ENCODE measurements at places on chromosomes 6 and 20.

- DNase-seq: no peak
Measured at GRCh38 chr6:85041376-85041775, 277.0 kb upstream of the TBX18 start.

- DNase-seq: no peak
Measured at GRCh38 chr6:1724124-1724523, 114.4 kb downstream of the FOXC1 start.

DNA sequence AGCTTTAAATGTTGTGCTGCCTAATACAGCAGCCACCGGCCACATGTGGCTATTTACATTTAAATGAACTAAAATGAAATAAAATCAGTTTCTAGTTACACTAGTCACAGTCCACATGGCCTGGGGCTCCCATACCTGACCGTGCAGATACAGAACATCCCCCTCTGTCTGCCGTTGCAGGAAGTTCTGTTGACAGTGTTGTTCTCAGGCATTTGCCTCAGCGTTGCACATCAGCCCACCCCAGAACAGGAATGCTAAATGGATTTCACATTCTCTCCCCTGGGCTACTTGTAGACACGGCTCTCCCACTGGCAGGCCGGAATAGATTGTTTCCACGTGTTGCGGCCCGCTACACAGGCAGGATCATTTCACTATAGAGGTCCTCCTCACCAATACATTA lies 26.3 kb downstream of the JAG1 start:
- DNase-seq: no peak

DNA sequence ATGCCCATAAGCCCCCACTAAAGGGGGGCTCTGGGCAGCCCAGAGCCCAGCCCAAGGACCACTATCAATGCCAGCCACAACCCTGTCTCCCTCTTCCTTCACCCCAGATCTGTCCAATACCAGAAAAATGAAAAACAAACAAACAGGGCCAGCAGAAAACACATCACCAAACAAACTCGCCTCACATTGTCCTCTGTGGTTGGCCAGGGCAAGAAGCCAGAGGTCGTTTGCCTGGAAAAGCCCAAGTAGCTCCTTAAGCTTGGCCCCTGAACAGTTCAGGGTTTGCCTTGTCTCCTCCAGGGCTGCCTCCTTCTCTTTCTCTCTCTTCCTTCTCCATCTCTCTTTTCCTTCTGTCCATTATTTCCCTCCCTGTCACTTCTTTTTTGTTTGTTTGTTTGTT lies 10.1 kb upstream of the SCUBE3 start:
- DNase-seq: no peak

- DNase-seq: no peak
Measured at GRCh38 chr6:24140591-24140990, 14.6 kb downstream of the NRSN1 start.

- DNase-seq: no peak
Measured at GRCh38 chr6:68040312-68040778, 594.7 kb upstream of the ADGRB3 start.

- DNase-seq: no peak
Measured at GRCh38 chr6:35955970-35956369, 35.1 kb upstream of the SRPK1 start.

DNA sequence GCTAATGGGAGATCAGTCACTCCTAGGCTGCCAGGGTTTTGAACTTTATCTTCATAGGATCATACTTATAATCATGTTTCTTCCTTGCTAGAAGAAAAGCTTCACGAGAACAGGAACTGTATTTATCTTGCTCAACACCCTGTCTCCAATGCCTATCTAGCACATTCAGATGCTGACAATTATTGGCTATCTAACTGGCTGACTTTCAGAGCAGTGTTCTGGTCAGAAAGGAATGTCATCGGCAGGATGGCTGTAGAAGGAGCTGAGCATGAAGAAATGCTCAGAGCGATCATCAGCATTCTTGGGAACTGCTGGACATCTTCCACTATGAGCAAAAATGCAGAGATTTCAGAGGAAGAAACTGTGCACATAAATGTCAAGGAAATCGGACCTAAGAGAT lies 628.0 kb upstream of the NRSN1 start:
- DNase-seq: no peak

DNA sequence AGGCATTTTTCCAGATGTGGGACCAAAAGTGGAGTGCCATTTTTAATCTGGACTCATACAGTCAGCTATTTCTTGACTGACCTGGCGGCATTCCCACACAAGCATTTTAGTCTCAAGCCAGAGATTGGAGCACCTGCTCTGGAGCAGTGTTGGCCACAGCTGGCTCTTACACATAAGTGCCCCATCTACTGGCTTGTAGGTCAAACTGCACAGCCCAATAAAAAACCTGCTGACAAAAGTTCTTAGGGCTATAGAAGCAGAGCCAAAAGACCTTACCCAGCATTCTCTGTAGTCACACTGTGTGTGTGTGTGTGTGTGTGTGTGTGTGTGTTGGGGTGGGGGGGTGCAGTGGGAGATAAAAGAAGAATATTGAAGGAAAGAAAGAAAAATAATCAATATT lies 38.6 kb upstream of the SENP6 start:
- DNase-seq: no peak

DNA sequence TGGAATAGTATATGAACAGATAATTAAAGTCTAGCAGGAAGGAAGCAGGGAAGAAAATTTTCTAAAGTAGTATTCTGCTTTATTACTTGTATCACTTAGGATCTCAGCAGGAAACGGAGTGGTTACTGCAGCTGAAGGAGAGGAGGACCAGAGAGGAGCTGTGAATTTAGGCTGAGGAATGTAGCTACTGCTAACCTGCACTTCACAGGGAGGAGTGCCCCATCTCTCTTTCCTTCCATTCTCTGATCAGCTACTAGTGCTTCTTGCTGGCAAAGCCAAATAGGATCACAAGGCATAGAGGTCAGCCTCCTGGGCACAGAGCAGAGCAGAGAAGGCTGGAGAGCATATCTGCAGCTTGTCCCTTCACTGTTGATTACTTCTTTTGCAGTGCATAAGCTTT lies 205.3 kb upstream of the ASCC3 start:
- no peak for DNase-seq

DNA sequence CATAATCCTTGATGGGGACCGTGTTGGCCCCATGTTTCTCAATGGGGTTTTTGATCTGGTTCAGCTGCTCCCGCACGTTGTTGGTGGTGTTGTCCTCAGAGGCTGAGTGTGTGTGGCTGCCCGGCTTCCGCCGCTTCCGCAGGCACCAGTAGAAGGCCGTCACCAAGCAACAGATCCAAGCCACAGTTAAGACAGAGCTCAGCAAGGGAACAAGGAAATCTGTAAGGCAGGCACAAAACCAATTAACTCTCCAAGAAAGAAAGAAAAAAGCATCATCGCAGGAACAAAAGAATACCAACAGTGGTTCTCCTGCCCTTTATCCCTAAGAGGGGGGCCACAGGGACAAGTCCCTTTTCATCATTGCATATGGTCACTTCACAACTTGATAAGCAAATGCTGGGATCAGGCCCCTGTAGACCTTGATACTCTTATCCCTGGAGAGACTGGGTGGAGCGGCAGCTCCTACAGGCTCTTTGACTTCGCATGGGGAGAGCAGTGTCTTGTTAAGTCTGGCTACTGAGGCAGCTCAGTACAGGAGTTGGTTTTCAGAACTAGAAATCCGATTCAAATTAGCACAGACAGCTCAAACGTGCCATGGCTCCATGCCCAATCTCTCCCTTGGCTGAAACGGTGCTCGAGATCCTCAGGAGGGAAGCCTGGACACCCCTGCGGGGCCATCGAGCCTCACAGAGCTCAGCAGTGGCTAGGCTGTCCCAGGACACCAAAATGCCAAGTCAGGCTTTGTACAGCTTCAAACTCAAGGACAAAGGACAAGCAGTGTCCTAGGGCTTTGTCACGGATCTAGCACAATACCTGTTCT lies 33.9 kb downstream of the JAG1 start:
- DNase-seq: no peak

- DNase-seq: no peak
Measured at GRCh38 chr6:55069132-55069781, 105.1 kb upstream of the HCRTR2 start.

DNA sequence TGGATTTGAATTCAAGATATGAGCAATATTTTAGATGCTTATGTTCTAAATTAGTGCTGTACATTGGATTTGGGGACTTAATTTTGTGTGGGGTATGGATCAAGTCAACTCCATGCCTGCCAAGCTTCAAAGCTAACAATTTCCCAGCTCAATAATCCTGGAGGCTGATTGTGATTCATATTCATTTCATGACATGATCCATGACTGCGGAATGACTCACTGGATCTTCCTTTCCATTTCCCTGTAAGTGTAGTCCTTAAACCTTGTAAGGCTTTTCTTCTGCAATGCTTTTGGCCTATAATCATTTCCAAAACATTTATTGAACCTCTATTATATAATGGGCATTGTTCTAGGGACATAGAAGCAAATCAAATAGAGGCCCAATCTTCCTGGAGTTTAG lies 44.7 kb upstream of the CCN2 start:
- no peak for DNase-seq

DNA sequence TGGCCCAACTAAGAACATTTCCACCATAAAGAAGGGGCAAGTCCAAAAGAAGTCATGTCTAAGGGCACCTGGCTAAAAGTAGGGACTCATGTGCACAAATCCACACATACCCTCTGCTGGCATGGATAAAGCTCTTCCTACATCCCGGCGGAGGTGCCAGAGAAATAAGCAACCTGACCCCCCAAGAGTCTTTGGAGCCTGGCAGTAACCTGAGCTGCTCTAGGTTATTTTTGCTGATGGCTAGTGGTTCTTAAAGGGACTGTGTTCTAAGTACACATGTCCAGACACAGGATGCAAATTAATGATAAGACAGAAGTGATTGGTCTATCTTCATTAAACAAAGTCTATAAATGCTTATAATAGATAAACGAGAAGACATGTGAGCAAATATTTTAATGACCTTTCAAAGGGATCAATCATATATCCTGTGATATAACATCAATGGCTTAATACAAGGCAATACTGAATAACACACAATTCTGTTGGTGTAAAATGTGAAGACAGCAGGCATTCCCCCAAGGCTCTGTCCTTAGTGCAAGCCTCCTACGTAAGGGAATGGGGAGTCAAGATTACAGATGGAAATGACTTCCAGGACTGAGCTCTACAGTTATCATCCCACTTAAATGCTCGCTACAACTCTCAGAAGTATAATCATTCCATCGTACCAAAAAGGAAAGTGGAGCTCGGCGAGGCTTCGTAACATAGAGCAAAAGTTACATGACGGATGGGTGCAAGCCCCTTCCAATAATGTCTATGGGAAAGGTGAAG lies 52.5 kb downstream of the HIVEP2 start:
- DNase-seq: no peak

DNA sequence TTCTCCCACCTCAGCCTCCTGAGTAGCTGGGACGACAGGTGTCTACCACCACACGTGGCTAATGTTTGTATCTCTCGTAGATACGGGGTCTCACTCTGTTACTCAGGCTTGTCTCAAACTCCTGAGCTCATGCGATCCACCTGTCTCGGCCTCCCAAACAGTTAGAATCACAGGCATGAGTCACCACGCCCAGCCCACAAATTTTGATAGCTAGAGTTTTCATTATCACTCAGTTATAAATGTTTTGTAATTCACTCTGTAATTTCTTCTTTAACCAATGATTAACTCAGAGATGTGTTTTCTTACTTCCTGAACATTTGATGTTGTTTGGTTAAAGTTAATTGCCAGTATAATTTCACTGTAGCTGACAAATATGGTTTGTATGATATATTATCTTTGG lies 249.3 kb downstream of the SMOC2 start:
- DNase-seq: no peak

- no peak for DNase-seq
Measured at GRCh38 chr6:2111162-2111677, 134.2 kb downstream of the GMDS start.

DNA sequence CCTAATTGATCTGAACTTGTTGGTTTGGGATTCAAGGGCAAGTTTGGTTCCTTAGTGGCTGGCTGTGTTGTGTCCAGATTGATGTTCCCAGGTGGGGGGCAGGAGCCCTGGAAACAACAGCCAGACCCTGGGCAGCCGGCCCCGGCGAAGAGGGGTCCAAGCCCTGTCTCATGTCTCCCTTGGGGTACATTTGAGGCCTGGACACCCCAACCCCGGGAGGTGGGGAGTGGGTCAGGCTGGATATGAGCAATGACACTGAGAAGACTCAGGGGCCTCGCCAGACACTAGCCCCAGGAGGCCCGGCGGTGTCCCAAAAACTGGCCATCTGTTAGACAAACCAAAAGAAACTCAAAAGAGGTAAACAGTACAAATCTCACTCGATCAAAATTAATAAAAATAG lies 79.6 kb downstream of the YTHDF1 start:
- no peak for DNase-seq

DNA sequence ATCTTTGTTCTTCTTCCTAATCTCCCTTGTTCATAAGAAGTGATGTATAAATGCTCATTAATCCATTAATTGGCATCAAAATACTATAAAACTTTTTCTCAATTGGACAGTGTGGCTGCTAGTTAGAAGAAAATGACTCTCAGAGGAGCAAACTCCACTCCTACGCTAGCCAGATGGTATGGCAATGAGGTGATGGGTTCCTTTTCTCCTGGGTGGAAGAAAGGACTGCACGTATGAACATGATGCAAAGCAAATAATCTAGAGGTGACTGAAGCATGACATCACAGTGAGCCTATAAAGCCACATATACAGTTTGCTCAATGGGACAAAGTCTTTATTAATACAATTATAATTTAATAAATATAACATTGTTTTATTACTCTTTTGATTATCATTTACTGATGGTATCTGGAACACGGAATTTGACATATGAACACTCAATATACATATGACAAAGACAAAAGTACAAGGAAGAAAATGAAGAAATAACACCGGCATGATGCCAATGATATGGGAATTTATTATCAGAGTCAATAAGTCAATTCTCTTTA lies 46.4 kb upstream of the FAM83B start:
- DNase-seq: no peak

DNA sequence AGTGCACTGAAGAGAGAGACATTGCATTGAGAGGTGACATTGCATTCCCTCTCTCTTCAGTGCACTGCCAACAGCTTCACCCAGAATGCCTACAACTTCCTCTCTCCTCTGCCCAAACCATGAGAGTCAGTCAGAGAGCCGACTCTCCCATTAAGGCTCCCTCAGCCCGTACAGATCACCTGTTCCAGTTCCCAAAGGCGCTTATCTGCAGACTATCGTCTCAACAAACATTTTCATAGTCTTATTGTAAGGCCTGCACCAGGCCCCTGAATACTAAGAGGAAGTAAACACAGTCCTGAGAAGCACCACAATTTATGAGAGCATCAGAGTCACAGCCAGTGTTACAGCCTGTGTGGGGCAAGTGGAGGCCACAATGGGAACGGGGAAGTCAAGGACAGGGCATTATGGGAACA lies 53.7 kb downstream of the GFOD1 start:
- DNase-seq: no peak
